ENCODE measurements at places on chromosomes 4 and X. TPM values are rescaled to one million over a fixed set of nuclear protein-coding genes. Genes with fewer than 3 reads are reported as not detected.

DNA sequence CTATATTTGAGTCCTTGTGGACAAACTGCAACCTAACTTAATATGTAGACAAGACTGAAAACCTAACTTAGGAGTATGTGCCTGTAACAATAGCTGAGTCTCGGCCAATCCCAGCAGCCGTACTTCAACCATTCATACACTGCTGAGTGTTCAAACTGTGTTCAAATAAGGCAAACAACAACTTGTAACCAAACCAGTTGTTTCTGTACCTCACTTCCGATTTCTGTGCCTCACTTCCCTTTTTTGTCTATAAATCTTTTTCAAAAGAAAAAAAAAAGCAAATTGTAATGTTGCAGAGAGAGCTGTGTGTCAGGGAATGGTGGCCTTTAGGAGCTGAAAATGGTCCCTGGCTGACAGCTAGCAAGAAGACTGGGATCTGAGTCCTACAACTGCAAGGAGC is 46.0 kb downstream of the GEMIN8 start:
- peaks cover 35% of the 10 kb centered on the region for H3K27me3 ChIP-seq
- no peak overlapping the region for H3K4me3 ChIP-seq
- no peaks in the 10 kb centered on the region for H3K36me3 ChIP-seq
- no peak overlapping the region for H3K27ac ChIP-seq

DNA sequence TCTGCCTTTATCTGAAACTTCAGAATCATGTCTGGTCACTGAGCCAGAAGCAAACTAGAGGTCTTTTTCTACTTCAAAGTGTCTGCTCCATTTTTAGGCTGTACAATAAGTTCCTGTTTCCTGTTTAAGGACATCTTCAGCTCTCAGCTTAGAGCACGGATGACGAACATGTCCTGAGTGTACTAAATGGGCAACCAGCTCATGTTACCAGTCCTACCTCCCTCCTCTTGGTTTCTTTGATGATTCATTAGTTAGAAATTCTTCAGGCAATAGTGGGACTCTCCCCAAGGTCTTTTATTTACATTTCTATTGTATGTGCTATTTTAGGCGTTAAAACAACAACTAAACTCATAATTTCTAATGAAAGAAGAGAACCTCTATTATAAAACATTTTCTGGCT is 58.0 kb downstream of the ENPEP start:
- no peaks in the 10 kb centered on the region for H3K36me3 ChIP-seq
- no peaks in the 10 kb centered on the region for H3K4me1 ChIP-seq
- no peak overlapping the region for H3K4me3 ChIP-seq
- H3K27me3 ChIP-seq: no peaks in the 10 kb centered on the region
- no peak overlapping the region for H3K27ac ChIP-seq

DNA sequence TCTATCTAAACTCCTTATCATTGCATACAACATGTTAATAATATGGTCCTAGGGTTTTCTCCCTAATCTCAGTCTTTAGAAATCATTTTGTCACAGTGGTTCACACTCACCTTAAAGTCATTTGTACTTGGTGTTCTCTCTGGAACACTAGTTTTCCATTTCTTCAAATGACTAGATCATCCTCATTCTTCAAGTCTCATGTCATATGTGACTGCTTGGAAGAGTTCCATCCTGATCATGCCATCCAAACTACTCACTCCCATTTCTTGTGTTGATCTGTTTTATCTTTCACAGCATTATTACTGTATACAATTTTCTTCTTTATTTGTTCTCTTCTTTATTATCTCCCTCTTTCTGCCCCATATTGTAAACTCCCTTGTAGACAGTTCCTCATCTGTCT is 66.5 kb downstream of the HTR2C start:
- H3K4me3 ChIP-seq: no peak overlapping the region
- peaks cover 8% of the 10 kb centered on the region for H3K27me3 ChIP-seq
- DNase-seq: no peak
- H3K27ac ChIP-seq: no peak overlapping the region
- no peaks in the 10 kb centered on the region for H3K36me3 ChIP-seq

GRCh38 chr4:78945651-78946179 is 6.5 kb upstream of the PAQR3 start:
- H3K4me3 ChIP-seq: no peak overlapping the region
- no peak for DNase-seq
- no peak overlapping the region for H3K27ac ChIP-seq
- H3K36me3 ChIP-seq: no peaks in the 10 kb centered on the region
- H3K4me1 ChIP-seq: no peaks in the 10 kb centered on the region

GRCh38 chr4:186651624-186652023 is 72.0 kb downstream of the FAT1 start:
- H3K4me1 ChIP-seq: peaks cover 7% of the 10 kb centered on the region
- peak overlapping the region; percentile 12 for H3K27ac ChIP-seq
- H3K27me3 ChIP-seq: no peaks in the 10 kb centered on the region
- DNase-seq: peak; percentile 89

Gene MAGEC2
- total RNA-seq: not detected

Gene EVC
- 20.8 TPM for total RNA-seq
